ENCODE measurements at places on chromosomes 7 and 10.

DNA sequence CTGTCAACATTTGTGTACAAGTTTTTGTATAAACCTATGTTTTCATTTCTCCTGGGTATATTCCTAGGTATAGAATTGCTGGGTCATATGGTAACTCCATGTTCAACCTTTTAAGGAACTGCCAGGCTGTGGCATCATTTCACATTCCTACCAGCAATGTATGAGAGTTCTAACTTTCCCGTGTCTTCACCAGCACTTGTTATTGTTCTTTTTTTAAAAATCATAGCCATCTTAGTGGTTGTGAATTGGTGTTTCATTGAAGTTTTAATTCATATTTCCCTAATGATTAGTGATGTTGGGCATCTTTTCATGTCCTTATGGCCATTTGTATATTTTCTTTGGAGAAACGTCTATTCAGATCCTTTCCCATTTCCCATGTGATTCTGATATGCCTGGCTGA is 193.0 kb upstream of the PLXNA4 start:
- DNase-seq = no peak

DNA sequence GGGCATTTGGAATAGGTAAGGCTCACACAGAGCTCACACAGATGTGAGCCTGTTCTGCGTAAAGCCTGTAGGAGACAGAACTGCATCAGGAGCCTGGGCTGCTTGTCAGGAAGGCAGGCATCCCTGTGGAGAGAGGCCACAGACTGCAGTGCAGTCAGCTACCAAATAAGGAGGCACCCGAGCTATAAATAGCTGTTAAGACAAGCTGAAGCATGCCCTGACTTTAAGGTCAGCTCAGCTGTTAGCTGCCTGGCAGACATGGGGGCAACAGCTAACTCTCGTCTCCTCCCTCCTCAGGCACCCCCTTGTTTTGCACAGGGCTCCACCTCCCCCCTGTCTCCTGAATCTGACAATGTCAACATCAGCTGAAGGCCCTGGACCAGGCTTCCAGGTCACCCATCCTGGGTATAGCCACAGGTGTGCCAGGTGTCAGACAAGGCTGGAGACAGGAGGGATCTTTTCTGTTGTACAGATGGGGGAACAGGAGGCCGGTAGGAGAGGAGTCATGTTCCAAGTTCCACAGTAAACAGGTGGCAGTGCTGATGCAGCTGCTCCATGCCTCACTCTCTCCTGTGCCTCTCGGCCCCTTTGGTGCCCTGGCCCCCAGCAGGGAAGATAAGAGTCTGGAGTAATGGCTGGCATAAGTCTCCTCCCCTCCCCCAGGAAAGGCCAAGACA is 27.6 kb upstream of the MKRN1 start:
- no peak for DNase-seq

DNA sequence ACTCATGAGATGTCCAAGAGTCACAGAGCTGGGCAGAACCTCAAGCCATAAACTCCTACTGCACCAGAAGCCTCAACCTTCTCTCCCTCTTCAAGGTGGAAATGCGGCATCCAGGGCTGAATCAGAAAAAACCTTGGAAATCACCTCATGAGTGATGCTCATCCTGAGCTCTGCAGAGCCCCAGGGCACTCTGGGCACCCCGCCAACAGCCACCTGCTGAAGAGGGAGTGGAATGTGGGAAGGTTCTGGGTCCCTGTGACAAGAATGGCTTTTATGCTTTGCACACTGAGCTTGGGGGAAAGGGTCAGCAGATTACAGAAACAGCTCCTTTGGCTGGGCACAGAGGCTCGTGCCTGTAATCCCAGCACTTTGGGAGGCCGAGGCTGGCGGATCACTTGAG is 18.8 kb downstream of the NUDT1 start:
- no peak for DNase-seq

DNA sequence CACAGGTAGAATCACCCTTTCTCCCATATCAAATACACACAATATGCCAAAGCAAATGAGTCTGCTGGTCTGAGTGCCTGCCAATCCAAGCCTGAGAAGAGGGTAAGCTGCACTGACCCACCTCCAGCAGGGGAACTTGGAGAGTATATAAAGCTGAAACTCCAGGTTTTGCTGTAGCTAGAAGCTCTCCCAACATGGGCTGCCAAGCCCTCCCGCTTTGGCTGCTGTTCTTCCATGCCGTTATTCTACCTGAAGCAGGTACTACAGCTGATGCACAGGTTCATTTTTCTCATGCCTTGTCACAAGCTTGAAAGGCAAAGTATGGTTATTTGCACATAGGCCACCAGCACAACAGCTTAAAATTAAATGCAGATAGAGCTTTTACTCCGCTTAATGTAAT is 21.5 kb upstream of the C10orf120 start:
- DNase-seq = no peak

GRCh38 chr7:106425017-106425719 is 140.4 kb upstream of the NAMPT start:
- DNase-seq = peak; percentile 45

DNA sequence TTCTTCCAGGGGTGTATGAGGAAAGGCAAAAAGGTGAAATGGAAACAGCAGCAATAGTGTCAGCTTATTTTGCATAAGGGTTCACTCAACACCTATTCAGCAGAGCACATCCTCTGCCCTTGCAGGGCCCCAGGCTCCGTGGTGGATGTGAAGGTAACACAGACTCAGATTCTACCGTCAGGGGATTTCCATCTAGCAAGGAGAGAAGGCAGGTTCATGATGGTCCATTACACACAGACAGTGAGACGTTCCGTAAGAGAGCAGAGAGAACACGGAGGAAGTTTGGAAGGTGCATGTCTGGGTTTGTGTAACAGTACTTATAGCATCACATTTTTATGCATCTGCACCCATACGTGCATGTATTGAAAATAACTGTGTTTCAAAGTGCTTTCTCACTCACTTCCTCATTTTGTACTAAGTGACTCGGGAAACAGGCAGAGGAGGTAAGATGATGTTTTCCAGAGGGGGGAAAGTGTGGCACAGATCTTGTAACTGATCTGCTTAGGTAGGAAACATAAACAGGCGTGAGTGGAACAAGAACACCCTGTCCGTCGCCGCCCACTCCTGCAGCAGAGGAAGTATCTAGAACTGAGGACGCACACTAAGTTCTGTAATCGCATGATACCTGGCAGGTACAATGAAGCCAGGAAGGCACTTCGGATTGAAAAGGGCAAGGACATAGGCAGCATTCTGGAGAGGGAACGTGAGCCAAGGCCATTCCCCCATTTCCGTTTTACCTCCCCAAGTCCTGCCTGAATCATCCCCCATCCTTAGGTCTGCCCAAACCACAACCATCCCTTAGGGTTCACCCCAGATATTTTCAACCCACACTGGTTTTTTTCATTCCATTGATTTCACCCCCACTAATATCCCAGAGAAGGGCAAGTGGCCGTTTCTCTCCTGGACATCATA is 1.0 kb upstream of the ENO4 start:
- DNase-seq = peak; percentile 33

GRCh38 chr10:75544993-75545706 is 113.7 kb downstream of the LRMDA start:
- no peak for DNase-seq

- DNase-seq = no peak
Measured at GRCh38 chr10:12228851-12229250, 32.9 kb downstream of the CDC123 start.

GRCh38 chr7:108408296-108408991 is 47.8 kb downstream of the NRCAM start:
- DNase-seq = no peak

DNA sequence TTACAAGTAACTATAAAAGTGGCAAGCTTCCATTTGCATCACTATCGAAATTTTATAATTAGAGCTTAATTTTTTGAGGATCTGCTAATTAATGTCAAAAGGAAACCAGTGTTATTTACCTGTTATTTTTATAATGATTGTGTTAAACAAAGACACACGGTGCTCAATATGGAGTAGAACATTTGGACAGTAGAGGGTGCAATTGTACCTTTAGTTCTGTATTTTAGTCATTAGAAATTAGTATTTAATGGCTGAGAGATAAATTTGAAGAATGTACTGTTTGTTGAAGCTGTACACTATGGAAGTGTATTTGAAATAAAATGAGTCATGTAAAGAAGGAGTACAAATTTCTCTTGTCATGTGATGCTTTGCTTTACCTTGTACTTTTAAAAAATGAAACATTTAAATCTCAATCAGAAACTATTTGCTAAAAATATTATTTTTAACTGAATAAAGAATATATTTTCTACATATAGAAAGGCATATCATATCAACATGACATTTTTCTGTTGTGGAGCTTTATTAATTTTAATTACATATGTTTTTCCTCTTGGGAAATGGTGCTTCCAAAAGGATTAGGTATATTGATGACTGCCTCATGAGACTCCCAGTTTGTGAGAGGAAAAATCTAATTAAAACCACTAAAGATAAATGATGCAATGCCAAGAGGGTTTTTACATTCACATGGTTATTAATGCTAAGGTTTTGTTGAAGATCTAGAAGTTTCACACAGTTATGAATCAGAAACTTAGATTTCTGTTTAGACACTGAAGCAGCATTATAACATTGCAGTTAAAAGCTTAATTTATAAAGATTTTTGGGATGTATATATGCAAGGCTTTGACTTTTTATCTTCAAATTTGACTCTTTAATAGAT is 10.4 kb upstream of the PRKG1 start:
- DNase-seq = no peak

- peak; percentile 24 for DNase-seq
Measured at GRCh38 chr7:17706734-17707133, 233.6 kb downstream of the SNX13 start.

GRCh38 chr7:82050792-82051191 is 280.9 kb upstream of the HGF start:
- DNase-seq = no peak

GRCh38 chr10:71555724-71556119 is 159.0 kb downstream of the CDH23 start:
- DNase-seq = no peak

DNA sequence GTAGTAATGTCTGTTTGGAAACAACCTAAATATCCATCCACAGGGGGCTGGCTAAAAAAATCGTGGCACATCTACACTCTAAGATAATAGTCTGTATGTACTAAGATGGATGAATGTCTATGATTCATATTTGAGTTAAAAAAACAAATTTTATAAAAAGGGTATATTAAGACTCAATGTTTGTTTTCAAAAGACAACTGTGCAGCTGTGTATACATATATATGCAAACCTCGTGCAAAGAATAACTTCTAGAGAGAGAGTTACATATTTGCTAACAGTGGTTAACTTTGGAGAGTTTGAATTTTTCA is 323.5 kb downstream of the PLXNA4 start:
- DNase-seq = no peak

DNA sequence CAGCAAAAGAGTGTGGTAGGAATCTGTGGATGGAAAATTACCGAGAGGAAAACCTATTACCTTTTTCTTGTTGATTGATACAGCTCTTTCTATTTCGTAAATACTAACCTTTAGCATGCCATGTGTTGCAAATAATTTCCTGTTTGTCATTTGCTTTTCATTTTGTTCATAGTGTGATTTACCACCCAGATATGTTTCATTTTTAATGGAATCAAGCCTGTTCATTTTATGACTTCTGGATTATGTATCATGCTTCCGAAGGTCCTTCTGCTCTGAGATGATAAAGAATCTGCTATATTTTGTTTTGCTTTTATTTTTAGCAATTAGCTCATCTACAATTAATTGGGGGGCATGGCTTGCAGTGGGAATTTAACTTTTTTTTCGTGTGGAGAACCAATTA is 46.5 kb downstream of the INPP5F start:
- no peak for DNase-seq

DNA sequence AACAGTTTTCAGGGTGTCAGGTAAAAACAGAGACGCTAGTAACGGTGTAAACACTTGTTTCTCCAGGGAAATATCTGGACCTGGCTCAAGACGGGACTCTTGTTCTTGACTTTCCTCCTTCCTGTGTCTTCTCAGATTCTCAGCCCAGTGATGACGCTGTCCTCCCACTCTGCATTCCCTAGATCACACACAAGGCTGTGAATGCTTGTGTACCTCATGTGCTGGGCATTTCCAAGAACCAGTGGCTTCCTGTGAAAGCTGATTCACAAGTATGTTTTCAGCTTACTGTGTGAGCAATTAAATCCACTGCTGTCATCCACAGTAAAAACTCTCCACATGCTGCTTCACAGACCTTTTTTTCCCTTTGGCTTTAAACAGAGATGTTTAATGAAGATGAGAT is 193.8 kb upstream of the DPP6 start:
- no peak for DNase-seq

DNA sequence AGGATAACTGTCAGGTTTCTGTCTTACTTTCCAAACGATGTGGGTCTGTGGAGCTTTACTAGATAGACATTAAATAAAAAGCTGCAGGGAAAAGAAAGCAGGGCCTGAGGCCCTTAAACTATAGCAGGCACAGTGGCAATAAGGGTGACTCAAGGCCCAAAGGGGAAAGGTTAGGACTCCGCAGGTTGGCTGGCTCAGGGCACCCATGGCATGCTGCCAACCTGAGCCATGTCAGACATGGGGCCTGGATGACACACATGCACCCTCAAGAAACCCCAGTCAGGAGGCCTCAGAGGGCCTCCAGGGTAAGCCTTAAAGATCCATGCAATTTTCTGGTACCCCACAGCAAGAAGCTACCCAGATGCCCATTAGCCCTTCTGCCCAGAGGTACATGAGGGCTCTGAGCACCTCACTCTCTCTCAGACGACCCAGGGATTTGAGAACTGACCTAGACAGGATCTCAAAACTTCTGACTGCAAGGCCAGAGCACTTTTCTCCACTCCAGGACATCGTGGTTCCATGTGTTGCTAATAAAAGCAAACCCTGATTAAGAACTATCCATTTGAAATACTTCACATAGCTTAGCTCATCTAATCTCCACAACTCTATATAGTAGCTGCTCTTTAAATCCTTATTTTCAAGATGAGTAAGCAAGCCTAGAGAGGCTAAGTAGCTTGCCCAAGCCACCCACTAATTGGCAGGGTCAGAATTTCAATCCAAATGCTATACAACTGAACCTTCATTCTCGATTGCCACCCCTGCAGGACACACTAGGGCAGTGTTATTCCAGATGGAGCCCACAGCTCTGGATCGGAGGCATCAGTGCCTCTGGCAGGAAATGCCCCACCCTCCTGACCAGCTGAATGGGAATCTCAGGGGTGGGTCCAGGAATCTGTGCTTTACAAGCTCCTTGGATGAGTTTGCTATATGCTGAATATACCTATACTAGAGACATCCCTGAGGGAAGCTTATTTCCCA is 132.5 kb upstream of the EFCAB10 start:
- no peak for DNase-seq

DNA sequence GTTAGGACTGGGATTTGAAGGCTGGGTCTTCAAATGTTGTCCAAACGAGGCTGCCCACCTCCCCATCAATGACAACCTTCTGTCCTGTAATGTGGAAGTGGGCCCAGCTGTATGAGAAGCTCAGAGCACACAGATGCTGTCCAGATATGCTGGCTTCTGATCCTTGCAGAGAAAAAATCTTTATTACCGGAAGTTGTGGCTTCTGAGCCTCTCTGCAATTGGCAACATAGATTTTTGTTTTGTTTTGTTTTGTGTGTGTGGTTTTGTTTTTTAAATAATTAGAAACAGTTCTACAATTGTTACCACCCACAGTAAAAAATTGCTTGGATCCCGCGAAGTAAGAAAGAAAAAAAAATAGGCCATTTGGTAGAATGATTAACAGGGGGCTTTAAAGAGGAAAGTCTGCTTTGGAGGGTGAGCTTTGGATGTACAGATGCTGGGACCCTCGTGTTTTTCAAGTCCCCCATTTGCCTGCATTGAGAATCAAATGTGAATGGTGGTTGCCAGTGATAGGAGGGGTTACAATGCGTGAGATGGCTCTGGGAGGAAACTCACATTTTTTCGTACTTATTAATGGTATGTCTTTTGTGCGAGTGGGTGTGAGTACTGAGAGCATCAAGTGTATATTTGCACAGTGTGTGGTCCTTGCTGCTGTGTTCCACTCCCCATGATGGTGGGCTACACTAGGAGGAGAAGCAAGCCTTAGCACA is 153.2 kb downstream of the TCF7L2 start:
- DNase-seq = no peak

All from CD4-positive, alpha-beta T cell treated with Interleukin-4 for 4 hours (primary cell).